ENCODE measurements at places on chromosomes 11 and 22.

GRCh38 chr22:47580121-47580520, 817.7 kb downstream of the TBC1D22A start:
- DNase-seq, result no peak

- no peak for DNase-seq
These were observed 85.9 kb downstream of the TIMP3 start for GRCh38 chr22:32887324-32887980.

DNA sequence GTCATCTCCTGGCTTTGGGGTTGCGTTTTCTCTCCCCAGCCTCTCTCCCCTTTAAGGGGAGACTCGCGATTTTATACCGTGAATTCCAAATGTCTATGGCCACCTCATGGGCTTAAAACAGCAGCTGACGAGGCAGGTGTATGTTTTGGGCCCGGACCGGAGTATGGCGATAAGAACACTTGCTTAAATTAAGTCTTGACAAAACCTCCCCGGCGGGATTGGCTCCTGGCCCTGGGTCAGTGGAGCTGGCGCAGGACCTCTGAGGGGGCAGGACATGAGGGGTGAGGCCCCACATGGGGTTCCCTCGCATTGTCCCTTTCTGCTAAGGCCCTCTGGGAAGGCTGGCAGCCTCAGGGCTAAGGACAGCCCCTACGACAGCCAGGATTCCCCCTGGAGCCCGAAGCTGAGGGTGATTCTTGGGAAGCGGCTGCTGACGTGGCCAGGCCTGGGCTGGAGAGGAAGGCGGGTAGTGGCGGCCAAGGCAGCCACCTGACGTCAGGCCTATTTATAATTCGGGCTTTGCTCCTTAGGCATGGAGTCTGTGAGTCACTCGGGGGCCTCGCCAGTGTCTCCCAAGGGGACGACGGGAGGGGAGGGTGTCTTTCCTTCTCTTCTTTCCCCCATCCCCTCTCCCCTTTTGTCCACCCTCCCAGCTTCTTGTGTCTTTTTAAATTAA, 12.7 kb downstream of the MYO18B start:
- DNase-seq, result no peak

- no peak for DNase-seq
These were observed 44.5 kb upstream of the DKK3 start for GRCh38 chr11:12052676-12053605.

DNA sequence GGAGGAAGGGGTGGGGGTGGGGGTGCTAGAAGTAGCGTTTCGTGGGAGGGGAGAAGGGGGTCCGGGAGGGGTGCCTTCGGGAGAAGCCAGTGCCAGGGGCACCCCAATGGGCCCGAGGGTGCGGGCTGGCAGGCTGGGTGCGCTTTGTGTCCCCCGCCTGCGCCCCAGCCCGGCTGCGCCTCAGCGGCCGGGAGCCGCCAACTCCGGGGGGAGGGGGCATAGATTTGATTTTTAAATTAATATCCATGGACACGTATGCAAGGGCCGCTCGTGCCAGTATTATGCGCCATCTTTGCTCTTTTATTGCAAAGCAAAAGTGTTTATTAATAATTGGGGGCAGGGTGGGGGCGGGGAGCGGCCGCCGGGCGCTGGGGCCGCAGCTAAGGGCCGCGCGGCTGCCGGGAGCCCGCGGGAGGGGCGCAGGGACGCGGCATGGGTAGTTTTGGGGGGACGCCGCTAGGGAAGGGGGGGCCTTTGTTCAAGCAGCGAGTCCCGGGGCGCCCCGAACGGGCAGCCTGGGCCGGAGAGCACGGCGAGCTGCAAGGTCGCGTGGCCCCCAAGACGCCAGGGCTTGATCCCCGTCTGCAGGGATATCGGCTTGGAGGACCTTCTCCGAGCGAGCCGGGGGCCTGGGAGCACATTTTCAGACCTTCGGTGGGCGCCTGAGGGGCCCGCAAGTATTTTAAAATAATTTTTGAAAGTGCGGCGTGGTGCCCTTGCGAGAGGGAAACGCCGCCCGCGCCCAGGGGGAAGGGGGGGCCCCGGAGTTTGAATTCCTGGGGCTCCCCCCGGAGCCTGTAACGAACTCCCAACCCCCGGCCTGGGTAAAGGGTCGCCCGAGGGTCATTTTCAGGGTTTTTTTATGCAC, 959 bp downstream of the CCND1 start:
- DNase-seq, result no peak
